ENCODE measurements at places on chromosomes 4 and X.

GRCh38 chrX:131305926-131306325, 16.8 kb upstream of the IGSF1 start:
- DNase-seq, result no peak

DNA sequence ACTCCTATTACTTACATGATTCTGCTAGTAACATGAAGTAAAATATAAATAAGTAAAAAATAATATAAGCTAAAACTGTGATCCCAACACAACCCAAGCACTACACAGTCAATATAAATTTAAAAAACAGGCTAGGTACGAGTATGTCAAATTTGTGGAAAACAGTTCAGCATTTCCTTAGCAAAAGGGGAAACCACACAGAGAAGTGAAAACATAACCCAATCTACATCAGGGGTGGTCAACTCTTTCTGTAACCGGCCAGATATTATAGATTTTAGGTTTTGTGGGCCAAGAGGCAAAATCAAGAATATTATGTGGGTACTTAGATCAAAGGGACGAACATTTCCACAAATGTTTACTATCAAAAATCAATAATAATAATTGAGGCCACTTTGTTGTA, 70.1 kb downstream of the CHST7 start:
- no peak for DNase-seq

GRCh38 chr4:7893539-7893938, 46.1 kb downstream of the AFAP1 start:
- DNase-seq, result no peak

GRCh38 chrX:118702741-118703140, 24.7 kb upstream of the IL13RA1 start:
- no peak for DNase-seq

GRCh38 chr4:145308598-145308997, 128.2 kb upstream of the OTUD4 start:
- DNase-seq, result no peak

DNA sequence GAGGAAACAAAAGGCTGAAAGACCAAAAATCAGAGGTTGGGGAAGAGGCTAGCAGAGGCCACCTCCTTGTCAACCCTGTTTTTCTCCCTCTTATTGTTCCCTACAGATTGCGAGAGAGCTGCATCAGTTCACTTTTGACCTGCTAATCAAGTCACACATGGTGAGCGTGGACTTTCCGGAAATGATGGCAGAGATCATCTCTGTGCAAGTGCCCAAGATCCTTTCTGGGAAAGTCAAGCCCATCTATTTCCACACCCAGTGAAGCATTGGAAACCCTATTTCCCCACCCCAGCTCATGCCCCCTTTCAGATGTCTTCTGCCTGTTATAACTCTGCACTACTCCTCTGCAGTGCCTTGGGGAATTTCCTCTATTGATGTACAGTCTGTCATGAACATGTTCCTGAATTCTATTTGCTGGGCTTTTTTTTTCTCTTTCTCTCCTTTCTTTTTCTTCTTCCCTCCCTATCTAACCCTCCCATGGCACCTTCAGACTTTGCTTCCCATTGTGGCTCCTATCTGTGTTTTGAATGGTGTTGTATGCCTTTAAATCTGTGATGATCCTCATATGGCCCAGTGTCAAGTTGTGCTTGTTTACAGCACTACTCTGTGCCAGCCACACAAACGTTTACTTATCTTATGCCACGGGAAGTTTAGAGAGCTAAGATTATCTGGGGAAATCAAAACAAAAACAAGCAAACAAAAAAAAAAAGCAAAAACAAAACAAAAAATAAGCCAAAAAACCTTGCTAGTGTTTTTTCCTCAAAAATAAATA, 179.9 kb downstream of the AR start:
- DNase-seq, result no peak

GRCh38 chrX:9003041-9003440, 30.9 kb downstream of the FAM9B start:
- DNase-seq, result no peak

DNA sequence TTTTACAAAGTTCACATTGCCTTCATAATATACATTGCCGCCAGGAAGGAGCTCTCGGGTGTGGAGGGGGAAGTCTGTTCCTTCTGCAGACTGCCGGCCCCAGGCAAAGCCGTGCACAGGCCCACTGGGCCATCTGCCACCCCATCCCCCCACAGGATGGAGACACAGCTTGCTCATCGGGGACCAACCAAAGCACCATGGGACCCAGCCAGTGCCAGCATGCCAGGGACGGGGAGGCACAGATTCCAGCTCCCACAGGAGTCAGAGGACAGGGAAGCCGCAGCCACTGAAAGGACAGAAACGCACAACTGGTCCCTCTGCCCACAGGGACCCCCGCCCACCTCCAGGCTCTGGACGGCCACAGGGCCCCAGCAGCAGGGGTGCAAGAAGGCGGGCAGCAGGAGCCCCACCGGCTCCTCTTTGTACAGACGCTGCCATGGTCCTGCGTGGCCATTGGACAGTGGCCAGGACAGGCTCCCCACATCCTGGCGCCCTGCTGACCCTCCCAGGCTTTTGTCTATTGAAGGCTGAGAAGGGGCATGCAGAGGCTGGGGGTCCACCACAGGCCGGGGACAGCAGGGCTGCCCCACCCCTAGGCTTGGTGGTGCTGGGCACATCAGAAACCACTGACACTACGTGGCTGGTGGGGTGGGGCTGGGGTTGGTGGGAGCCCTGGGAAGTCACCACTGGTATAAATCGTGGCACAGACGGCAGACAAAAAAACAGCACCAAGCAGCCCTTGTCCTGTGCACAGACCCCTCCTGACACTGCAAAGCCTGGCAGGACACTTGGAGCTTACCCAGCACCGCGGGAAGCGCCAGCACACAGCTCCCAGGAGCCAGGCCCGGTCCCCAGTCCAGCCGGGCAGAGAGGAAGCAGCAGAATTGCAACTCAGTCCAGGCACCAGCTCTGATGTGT, 89.0 kb downstream of the FAM53A start:
- no peak for DNase-seq

DNA sequence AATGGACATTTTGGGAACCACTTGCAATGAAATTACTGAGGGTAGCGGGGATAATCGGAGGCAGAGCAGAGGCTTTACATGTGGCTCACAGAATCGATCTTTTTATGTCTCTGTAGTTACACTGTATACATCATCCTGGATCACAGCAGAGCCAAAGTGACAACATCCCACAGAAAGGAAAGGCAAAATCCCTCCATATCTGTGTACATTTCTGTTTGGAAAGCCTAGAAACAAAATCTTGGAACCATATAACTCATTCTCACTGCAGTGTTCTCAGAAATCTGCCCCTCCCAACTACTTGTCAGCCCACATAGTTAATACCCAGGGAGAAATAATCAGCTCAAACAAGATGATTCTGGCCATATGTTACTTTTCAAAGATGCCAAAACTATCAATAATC, 211.6 kb downstream of the DCLK2 start:
- DNase-seq, result no peak

DNA sequence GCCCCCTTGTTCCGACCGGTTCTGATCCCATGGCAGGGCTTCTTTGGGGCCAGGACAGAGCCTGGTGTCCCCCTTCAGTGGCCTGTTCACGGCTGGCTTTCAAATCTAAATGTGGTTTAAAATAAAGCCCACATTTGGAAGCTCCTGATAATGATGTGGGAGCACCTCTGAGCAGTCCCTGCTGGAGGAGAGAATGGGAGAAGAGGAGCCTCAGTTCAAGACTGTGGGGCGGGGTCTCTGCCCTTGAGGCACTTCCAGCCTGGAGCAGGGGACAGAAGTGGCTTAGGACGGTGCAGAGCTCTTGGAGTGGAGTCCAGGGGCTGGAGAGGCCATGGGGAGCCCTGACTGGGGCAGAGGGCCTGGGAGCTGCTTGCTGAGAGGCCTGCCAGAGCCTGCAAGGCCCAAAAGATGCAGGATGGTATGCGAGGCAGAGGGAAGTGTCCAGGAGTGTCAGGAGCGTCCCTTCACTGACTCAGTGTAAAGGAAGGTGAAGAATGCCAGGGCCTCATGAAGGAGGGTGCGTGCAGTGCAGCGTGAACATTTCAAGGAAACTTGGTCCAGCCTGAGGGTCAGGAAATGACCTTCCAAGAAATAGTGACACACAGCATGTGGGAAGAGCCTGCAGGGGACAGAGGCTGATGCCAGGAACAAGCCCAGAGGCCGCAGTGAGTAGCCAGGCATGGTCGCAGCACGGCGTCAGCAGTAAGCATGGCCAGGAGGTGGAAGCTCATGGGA, 21.1 kb upstream of the TADA2B start:
- no peak for DNase-seq

GRCh38 chr4:133759428-133759827, 442.2 kb downstream of the PABPC4L start:
- no peak for DNase-seq

DNA sequence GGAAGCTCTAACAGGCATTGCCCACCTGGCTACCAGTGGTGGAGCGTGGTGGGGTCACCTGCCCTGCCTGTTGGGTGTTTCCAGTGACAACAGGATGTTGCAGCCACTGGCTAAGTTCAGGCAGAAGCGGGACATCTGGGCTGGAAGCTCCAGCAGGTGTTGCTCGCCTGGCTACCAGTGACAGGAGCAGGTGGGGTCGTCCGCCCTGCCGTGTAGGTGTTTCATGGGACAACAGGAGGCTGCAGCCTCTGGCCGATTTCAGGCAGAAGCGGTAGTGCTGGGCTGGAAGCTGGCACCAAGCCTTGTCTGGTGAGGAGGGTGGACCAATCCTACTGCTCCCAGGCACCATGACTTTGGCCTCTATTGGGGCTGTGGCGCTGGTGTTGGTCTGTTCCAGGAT, 39.4 kb downstream of the RIPPLY1 start:
- no peak for DNase-seq

DNA sequence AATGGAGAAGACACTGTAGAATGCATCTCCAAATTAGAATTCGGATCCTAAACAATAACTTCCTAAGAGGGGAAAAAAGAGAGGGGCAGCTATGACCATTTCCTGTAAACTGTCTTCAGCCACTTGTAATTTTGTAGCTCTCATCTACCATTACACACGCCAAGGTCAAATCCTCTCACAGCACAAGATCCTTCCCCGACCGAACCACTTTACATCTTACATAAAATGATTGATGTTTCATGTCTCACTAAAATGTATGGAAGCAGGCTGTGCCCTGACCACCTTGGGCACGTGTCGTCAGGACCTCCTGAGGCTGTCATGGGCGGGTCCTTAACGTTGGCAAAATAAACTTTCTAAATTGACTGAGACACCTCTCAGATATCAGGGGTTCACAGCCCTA, 24.1 kb upstream of the PBDC1 start:
- DNase-seq, result peak; percentile 0

GRCh38 chr4:173448103-173448502, 49.2 kb upstream of the SCRG1 start:
- DNase-seq, result peak; percentile 4

- DNase-seq, result no peak
Observed at GRCh38 chrX:26918631-26919030, 544.5 kb downstream of the PPP4R3C start.

DNA sequence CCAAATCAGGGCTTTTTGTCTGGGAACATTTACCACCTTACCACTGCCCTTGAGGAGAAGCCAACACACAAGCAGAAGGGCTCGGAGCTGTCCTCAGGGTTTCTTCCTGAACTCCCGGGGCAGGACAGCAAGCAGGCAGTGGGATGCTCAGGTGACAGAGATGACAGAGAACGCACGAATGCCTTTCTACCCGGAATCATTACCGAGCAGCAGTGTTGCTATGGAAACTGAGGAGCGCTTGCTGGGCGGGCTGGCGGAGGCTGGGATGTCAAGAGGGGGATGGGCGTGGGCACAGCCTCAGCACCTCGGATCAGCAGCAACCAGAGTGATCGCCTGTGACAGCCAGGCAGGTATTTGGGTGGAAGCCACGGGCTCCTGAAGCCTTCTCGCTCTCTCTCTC, 17.8 kb downstream of the SSR4 start:
- DNase-seq, result no peak

DNA sequence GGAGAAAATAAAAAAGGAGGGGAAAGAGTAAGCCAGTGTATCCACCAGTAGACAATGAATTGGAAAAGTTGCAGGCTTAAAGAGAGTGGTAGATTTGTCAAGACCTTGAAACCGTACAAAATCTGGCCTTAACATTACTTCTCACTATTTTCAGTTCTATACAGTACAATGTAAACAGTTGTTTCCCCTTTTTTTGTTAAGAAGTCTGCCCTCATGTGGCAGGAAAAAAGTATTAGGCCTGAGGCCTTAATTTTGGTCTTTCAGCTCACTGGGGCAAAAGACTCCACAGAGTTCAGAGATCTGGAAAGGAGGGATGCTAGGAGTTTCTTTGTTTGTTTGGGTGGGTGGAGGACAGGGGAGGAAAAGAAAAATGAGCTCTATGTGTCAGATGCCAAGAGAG, 92.8 kb upstream of the CCDC160 start:
- no peak for DNase-seq

DNA sequence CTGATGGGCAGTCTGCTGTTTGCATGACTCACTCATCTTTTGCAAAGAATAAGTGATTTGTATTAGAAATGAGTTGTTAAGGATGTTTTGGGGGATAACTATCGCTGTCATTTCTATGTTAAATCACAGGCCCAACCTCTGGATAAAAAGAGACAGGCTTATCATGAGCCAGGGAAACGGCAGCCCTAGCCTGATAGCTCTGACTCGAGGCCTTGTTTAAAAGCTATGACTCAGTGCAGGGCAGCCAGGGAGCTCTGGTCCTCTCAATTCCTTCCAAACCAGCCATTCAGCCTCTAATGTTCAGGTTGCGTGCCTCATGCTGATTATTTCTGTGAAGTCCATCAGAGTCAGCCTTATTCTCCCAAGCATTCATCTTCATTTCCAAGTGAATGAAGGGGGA, 305.9 kb upstream of the HAND2 start:
- no peak for DNase-seq

DNA sequence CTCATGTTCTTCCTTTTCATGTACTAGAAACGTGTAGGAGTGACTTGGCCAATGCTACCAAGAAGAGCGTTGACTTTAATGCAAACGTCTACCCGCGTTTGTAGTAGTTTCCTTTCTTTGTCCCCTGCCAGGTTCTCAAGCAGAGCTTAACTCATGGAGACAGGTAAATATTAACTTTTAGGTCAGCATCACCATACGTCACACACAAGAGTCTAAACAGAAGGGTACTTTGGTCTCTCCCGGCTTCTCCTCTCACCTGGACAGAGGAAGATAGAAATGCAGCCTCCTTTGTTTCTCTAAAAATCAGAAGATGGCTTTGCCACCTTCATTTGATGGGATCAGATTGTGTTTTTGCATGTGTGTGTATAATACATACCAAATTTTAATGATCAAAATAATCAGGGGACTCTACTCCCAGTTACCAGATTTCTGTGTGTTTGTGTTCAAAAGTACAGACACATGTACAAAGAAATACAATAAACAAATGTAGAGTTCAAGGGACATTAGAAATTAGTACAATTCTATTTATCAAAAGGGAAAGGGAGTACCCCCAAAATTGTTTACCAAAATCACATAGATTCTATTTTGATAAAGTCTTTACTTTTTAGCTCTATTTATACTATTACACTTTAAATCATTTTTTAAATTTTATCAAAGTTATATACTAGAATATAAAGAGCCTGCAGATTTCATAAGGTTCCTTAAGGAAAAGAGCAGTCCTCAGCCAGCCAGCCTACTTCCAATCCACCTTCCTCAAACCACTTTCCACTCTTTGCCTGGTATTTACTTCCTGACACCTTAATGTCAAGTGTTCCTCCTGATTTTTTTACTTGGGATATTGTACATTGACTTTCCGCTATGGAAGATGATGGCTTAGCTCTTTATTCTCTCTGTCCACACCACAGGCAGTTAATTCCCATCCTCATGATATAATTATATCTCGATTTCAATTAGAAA, 195.5 kb downstream of the RELL1 start:
- DNase-seq, result no peak
